ENCODE measurements at places on chromosomes 3 and 15.

GRCh38 chr3:141452045-141452444, 34.8 kb upstream of the RASA2 start:
- peak; percentile 67 for DNase-seq

GRCh38 chr15:77605547-77605946, 27.2 kb downstream of the LINGO1 start:
- no peak for DNase-seq

DNA sequence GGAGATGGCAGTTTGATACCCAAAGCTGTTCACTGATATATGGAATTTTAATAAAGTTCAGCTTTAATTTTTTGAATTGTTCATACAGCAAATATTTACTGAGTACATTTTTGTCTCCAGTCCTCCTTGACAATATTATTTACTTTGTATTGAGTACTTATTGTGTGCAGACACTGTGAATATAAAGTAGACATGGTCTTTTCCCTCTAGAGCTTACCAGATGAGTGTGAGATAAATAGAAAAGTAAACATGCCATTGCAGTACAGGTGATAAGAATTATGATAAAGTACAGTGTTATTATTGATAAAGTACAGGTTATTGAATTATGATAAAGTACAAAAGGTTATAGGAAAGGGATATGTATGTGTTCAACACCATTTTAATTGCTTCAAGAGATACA, 2.1 kb downstream of the UBA5 start:
- DNase-seq = no peak

GRCh38 chr3:20669184-20669583, 483.2 kb upstream of the SGO1 start:
- no peak for DNase-seq

GRCh38 chr3:195794708-195795107, 17.0 kb downstream of the MUC4 start:
- DNase-seq = no peak

DNA sequence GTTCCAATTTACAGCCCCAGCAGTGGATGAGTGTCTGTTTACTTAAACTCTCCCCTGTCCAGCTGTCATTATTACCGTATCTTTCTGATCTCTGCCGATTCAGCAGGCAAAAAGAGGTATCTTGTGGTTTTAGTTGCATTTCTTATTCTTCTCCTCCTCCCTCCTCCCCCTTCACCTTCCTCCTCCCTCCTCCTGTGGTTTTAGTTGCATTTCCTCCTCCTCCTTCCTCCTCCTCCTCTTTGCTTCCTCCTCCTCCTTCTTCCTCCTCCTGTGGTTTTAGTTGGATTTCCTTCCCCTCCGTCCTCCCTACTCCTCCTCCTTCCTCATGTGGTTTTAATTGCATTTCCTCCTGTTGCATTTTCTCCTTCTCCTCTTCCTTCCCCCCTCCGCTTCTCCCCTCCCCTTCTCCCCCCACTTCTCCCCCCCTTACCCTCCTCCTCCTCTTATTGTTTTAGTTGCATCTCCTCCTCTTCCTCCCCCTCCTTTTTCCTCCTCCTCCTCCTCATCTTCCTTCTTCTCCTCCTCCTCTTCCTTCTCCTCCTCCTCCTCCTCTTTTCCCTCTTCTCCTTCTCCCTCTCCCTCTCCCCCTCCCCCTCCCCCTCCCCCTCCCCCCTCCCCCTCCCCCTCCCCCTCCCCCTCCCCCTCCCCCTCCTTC, 25.3 kb upstream of the VPS33B start:
- no peak for DNase-seq

GRCh38 chr3:157718800-157719199, 215.6 kb upstream of the VEPH1 start:
- no peak for DNase-seq

- DNase-seq = no peak
These were observed 139.4 kb upstream of the SLC7A14 start for GRCh38 chr3:170725285-170725731.

DNA sequence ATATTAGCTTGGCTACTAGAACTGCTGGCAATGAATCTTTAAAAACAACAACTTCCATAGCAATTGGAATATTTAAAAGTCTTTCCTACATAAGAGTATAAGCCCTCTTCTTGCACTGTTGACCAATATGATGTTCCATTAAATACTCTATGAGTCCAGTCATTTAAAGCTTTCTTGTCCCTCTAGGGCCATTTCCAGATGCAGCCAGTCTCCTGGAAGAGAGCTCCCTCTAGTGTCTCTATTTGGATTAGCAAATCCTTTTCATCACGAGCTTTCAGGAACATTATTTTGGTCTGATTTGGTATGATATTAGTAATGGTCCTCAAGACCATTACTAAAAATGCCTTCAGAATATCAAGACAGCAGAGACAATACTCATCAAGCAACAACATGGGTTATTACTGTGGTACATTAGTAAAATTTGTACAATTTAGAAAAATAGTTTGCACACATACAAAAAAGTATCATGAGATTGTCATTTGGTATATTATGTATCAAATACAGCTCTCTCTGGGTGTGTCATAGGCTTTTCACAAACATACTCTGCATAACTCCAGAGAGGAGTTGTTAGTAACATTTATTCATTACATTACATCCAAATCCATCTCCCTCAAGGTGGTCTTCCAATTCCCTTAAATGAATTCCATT, 101.3 kb downstream of the DPH6 start:
- DNase-seq = no peak

DNA sequence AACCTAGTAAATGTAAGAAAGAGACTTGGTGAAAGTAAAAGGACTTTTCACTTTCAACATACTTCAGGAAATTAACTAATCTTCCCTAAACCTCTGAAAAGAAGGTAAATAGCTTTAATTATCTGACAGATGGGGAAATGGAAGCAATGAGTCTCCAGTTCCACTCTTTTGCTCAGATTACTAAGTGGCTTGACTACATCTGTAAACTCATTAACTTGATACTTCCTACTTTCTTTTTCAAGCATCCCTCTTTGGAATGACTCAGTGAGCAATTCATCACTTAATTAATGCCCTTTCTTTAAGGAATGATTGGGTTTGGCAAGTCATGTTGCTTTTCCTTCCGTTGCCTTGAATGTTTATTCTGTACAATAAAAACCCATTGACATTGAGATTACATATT, 234.2 kb downstream of the GRM7 start:
- no peak for DNase-seq

- DNase-seq = no peak
These were observed 47.0 kb upstream of the SNRPA1 start for GRCh38 chr15:101342056-101342455.

DNA sequence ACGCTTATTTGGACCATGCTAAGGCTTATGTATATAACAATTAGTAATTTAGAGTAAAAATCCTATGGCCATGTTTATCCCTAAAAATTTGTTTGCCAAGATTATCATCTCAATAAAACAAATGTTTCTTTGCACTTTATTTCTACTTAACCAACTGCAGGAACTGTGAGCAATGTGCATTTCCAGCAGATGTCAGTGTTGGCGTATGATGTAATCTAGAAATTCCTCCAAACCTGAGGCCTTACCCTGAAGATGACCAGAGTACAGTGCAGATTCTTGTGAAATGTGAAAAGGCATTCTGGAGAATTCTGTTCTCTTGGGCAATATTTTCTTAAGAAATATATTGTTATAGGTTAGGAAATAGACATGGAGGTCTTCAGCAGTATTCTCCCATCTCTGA, 205.9 kb downstream of the MBNL1 start:
- no peak for DNase-seq

DNA sequence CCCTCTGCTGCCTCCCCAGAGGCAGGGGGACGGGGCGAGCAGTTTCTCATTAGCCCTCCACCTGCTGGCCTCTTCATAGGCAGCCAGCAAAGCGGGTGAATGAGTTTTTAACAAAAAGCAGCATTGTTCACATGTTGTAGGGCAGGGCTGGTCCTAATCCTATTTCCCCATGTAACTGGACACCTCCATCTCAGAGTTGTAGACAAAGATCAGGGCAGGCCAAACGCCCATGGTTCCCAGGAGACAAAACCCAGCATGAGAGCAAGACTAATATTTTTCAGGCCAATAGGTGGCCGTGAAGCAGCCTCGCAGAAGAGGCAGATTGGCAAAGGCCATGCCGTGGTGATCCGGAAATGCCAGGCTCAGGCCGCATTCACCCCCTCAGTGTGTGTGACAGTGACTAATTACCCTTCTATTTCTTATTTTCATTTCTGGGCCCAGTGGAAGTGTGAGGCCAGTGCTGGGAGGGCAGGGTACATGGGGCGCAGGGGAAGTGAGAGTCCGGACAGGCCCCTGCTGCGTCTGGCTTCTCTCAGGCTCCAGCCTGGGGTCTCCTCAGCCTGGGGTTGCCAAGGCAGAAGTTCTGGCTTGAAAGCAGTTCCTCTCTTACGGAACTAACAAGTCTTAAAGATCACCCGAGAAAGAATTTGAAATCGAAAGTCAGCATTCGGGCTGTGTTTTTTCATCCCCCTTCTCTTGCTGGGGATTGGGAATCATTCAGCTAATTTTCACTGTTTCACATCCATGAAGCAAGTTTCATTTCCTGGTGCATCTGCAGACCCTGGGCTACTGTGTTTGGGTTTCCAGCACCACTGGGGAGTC, 64.8 kb downstream of the BOC start:
- no peak for DNase-seq

- DNase-seq = no peak
These were observed 157.6 kb downstream of the KLF13 start for GRCh38 chr15:31483986-31484951.

DNA sequence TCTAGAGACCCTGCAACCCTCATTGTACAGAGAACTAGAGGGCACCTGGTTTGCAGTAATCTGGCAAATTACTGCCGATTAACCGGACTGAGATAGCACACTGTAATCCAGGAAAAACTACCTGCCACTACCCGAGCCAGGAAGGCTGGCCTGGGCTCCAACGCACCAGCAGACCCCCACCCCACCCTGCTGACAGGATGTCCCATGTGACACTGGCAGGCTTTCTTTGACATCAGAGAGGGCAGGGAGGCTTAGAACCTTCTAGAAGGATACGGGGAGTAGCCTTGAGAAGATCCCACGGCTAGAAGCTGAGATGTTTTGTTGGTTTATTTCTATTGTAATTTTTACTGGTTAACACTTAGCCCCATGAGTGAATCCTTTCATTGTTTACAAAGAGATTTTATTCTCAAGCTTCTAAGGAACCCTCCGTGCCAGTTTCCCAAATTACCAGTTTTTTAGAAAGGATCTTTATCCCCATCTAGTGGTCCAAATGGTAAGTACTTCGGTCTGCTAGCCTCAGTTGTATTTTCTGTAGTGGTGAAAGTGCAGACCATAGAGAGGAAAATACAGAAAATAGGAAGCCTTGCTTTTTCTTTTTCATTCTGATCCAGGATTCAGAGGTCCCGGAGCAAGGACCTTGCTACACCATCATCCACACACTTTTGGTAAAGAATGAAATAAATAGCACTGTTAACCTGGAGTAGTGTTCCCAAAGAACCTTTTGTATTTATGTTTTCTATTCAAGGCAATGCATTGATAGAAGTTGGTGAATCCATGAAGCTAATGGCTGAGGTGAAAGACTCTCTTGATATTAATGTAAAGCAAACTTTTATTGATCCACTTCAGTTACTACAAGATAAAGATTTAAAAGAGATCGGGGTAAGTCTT, 81.9 kb upstream of the ADAMTSL3 start:
- no peak for DNase-seq

DNA sequence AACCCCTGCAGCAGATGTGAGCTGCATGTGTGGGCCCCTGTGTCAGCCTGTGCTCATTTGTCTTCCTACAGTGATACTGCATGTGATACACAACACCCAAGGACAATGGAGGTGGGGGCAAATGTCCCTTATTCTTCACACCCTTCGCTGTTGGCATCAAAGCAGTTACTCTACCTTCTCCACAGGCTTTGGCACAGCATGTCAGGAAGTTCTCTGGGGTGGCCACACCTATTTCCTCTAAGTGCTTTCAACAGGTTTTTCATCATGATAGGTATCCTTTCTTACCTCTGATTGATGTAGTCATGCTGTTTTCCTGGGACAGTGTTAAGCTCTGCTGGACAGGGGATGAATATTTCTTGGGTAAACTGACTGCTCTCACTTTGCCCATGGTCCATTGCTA, 29.5 kb downstream of the ZNF662 start:
- no peak for DNase-seq

- no peak for DNase-seq
These were observed 34.6 kb upstream of the CDIN1 start for GRCh38 chr15:36544518-36545466.

GRCh38 chr15:95690631-95691340, 639.7 kb upstream of the NR2F2 start:
- no peak for DNase-seq

GRCh38 chr3:110955301-110955880, 116.2 kb upstream of the NECTIN3 start:
- DNase-seq = no peak

DNA sequence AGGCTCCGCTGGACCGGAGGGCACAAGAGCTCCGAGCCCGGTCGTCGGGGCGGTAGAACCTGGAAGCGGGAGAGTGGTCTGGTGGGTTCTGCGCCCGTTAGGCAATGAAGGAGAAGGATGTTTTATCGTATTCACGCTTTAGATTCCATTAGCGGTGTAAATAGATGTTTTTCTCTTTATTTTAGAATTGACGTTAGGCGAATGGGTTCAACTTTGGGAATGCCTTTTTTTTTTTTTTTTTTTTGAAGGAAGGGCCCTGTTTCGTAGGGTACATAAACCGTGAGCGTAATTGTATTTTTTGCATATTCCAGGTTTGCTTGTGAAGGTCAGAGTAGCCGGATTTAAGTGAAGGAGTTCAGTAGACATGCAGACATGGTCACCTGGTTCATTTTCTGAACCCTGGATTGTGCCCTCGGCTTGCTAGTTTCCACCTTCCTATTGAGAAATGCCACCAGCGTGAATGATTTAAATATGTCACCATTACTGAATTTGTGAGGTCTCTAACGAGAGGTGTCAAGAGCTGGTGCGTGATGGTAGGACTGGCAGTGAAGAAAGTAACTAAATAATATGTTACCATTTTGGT, 808 bp downstream of the RBM6 start:
- no peak for DNase-seq

DNA sequence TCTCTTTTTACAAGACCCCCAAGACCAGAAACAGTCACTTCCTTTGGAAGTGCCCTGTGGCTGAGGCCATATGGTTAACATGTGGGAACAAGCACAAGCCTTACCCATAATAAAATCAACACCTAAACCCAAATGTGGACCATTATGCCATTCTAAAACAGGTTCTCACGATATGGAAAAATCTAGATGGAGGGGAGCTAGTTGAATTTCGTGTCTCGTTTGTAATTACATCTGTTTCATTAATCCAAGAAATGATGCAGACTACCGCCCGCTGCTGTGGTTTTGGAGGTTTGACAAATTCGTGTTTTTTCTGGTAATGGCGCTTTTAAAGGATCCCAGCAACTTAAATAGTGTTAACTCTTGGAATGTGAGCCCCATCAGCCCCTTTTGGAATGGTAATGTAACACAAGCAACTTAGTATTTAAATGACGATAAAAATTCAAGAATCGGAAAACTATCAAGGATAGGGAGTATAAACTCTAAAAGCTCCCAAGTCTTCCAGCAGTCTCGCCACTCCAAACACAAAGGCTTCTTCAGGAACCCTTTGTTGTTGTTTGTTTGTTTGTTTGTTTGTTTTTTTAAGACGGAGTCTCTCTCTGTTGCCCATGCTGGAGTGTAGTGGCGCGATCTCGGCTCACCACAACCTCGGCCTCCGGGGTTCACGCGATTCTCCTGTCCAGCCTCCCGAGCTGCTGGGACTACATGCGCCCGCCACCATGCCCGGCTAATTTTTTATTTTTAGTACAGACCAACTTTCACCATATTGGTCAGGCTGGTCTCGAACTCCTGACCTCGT, 1.1 kb downstream of the CNBP start:
- DNase-seq = no peak

- DNase-seq = no peak
These were observed at the start of gene CHRM5 for GRCh38 chr15:33968224-33968623. Gene CHRM5 (plus strand): TSS chr15:33968497. CDS start chr15:34062718, 94,221 bp downstream.

GRCh38 chr3:43949594-43949993, 258.9 kb downstream of the ABHD5 start:
- DNase-seq = no peak

Measured in SK-N-MC (cell line).